ENCODE measurements at places on chromosomes 1 and 21.

- peak; percentile 38 for DNase-seq
These were observed 145.6 kb upstream of the NFIA start for GRCh38 chr1:60936591-60937342.

DNA sequence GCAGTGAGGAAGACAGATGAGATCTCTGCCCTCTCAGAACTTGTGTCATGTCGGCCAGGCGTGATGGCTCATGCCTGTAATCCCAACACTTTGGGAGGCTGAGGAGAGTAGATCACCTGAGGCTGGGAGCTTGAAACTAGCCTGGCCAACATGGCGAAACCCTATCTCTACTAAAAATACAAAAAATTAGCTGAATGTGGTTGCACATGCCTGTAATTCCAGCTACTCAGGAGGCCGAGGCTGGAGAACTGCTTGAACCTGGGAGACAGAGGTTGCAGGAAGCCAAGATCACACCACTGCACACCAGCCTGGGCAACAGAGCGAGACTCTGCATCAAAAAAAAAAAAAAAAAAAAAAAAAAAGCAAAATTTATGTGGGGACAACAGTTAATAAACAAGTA lies 40.9 kb upstream of the RALGPS2 start:
- no peak for DNase-seq

DNA sequence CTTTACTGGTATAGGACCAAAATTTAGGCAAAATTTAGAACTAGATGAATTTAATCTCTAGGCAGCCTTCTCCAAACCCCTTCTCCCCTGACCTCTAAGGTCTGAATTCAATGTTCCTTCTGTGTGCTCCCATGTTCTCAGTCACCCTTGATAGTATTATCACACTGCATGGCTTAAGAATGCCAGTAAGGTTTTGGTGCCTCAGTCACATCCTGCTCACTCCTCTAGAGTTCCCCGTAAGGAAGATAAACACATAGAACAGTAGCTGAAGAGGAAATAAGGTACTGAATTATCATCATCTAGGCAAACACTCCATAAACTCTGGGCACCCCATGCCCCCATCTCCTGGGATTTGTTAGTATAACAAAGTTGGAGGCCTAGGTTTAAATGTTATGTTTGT lies 18.2 kb downstream of the PRRX1 start:
- no peak for DNase-seq

GRCh38 chr21:21740207-21740606 lies 742.0 kb downstream of the NCAM2 start:
- no peak for DNase-seq

- no peak for DNase-seq
These were observed 12.3 kb downstream of the PSMB2 start for GRCh38 chr1:35629051-35629450.

DNA sequence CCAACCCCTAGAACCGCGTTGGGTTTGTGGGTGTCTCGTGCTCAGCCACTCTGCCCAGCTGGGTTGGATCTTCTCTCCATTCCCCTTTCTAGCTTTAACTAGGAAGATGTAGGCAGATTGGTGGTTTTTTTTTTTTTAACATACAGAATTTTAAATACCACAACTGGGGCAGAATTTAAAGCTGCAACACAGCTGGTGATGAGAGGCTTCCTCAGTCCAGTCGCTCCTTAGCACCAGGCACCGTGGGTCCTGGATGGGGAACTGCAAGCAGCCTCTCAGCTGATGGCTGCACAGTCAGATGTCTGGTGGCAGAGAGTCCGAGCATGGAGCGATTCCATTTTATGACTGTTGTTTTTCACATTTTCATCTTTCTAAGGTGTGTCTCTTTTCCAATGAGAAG lies 18.7 kb downstream of the TFF3 start:
- DNase-seq: no peak

- no peak for DNase-seq
These were observed 9.4 kb downstream of the TMEM35B start for GRCh38 chr1:34975771-34976170.
